Mesenteric fat pad (tissue), 1 donor: ENCODE measurements at places on chromosomes 7 and 10. TPM values are rescaled to one million over a fixed set of nuclear protein-coding genes. Genes with fewer than 3 reads are reported as not detected.

Gene AHR
- total RNA-seq, result 89.3 TPM

Gene FRMD4A
- 188 TPM for total RNA-seq

Gene SLC26A4
- total RNA-seq, result 0.67 TPM

Gene TPK1
- 8.7 TPM for total RNA-seq

Gene NAT16
- not detected for total RNA-seq

Gene DRGX
- not detected for total RNA-seq

Gene LDB1
- 33.0 TPM for total RNA-seq

Gene PLCE1
- 5.7 TPM for total RNA-seq

Gene ASAH2
- 2.4 TPM for total RNA-seq

Gene IRF5
- 17.3 TPM for total RNA-seq

Gene BBS9
- total RNA-seq, result 15.9 TPM

Gene SFRP4
- 64.3 TPM for total RNA-seq

Gene SPDYE6
- total RNA-seq, result not detected

Gene DNAJC12
- 1.0 TPM for total RNA-seq

Gene CYP2C19
- total RNA-seq, result 0.19 TPM

Gene EPHA1
- 0.22 TPM for total RNA-seq

Gene EBF3
- total RNA-seq, result 28.6 TPM

Gene SNX10
- total RNA-seq, result 52.8 TPM

Gene SLC16A12
- 0.22 TPM for total RNA-seq

Gene SRRM3
- total RNA-seq, result 4.8 TPM

Gene TIMM23B
- 20.7 TPM for total RNA-seq

Gene HKDC1
- total RNA-seq, result 0.10 TPM

Gene ANKRD61
- 0.45 TPM for total RNA-seq

Gene NUTM2A
- 1.1 TPM for total RNA-seq

Gene CH25H
- total RNA-seq, result 4.8 TPM

Gene CRYGN
- 1.5 TPM for total RNA-seq

Gene NUTM2E
- not detected for total RNA-seq

Gene APBB1IP
- 37.2 TPM for total RNA-seq

Gene EIF3A
- total RNA-seq, result 159 TPM

Gene HGF
- total RNA-seq, result 8.2 TPM

Gene STOX1
- 8.1 TPM for total RNA-seq

Gene BHLHA15
- 0.67 TPM for total RNA-seq

Gene C1QL3
- total RNA-seq, result not detected

Gene MMS19
- total RNA-seq, result 38.0 TPM

Gene GNG11
- 33.2 TPM for total RNA-seq

Gene PDK4
- total RNA-seq, result 482 TPM

Gene HOXA9
- 10.4 TPM for total RNA-seq

Gene VIPR2
- 4.6 TPM for total RNA-seq

Gene MYO3A
- total RNA-seq, result not detected

Gene HOXA1
- total RNA-seq, result 1.3 TPM

Gene OLAH
- total RNA-seq, result 2.0 TPM

Gene AKR1C4
- total RNA-seq, result not detected
